HFFc6 (cell line): ENCODE measurements at places on chromosomes 16 and 17.

GRCh38 chr16:68406458-68407152, 41.7 kb downstream of the SMPD3 start:
- peak; percentile 64 for DNase-seq

- DNase-seq: peak; percentile 12
These were observed 134.2 kb downstream of the ABCC1 start for GRCh38 chr16:16083421-16084156.

DNA sequence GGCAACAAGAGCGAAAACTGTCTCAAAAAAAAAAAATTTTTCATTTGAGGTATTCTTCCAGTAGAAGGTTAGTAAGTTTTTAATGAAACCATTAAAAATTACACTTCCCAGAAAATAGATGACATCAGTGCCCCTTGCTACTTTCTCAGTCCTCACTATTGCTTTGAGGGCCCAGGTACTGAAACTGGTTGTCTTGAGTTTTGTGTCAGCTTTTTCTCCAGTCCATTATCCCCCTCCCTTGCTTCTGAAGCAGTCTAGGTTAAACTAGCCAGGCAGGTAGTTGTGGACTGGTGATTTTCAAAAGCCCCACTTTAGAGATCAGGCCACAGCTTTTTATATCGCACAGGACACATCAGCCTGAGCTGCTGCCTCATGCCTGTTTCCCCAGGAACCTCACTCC, 10.9 kb downstream of the SMCR8 start:
- DNase-seq: no peak

DNA sequence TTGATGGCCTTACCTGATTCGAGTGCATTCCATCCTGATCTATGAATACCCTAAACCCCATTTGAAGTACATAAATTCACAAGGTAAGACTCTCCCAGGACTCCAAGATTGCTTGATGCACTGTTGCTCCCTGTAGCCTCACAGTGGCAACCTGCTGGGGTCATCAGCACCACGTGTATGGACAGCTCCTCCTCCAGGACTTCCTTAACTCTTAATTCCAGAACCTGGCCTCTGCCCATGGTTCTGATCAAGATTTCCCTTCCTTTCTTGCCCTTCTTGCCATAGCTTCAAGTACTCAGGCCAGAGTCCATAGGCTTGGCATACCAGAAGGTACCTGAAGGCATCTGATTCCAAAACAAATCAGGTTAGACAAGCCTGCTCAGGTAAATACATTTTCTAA, 34.0 kb upstream of the NLK start:
- peak; percentile 48 for DNase-seq

DNA sequence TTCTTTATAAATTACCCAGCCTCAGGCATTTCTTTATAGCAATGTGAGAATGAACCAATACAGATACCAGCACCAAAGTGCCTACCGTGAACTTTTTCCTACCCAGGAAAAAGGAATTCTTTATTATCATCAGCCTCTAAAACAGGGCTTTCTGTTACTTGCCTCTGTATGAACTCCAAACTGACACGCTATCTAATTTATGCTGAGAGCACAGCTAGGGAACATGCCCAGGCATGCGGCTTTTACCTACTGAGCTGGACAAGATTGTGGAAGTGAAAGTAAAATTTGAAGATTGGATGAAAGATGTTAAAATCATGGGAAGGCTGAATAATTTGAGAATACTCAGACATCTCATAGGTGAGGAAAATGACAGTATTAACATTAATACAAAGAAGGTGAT, 24.4 kb upstream of the ADCY9 start:
- no peak for DNase-seq

DNA sequence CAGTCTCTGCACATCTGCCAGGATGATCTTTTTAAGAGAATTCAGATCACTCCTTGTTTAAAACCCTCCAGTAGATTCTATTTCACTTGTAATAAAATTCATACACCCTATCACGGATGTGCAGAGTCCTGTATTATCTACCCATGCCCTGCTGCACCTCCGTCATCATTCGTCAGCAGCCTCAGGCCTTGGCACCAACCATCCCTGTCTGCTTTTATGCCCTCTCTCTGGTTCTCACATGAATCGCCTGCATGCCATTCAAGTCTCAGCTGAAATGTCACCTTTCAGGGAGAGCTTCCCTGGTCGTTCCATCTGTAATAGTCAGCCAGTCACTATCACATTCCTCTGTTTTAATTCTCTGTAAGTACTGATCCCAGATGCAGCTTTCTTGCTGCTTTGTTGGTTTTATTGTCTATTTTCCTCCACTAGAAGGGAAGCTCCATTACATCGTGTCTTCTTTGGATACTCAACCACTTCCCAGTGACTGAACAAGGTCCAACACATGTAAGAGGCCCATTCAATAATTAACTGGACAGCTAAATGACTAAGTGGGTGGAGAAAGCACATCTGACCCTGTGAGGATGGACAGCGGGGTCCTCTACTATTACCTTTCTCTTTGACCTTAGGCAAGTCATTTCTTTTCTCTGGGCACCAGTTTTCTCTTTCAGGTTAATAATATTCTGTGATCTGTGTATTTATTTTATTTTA, 81.2 kb upstream of the GOT2 start:
- no peak for DNase-seq

- DNase-seq: no peak
These were observed 454.7 kb downstream of the CDH8 start for GRCh38 chr16:61581417-61582046.

- no peak for DNase-seq
These were observed 49.3 kb downstream of the TTC19 start for GRCh38 chr17:16048811-16049449.

DNA sequence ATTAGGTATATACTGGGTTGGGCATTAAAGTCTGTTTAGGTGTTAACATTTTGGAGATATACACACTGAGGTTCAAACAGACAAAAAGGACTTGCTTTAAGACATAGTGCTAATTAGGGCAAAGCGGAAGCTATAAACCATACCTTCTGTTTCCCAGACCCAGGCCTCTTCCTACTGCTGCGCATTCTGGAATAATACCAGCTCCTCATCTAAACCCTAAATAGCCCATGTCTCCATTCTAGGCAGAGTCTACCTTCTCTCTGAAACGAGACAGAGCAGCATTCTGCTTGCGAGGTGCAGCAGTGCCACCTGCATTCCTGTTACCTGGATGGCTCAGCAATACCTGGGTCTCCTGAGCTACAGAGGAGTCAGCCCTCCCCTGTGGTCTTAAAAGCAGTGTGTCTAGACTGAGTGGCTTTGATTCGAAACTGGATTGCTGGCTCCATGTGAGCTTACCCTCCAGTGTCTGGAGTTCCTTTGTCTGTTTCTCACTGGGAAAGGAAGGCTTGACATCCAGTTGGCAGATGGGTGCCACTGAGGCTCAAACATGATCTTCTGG, 6.4 kb downstream of the YPEL2 start:
- DNase-seq: no peak

GRCh38 chr17:14693382-14693781, 392.5 kb downstream of the HS3ST3B1 start:
- DNase-seq: no peak

- DNase-seq: no peak
These were observed 2.5 kb downstream of the CIAPIN1 start for GRCh38 chr16:57444711-57445110.

DNA sequence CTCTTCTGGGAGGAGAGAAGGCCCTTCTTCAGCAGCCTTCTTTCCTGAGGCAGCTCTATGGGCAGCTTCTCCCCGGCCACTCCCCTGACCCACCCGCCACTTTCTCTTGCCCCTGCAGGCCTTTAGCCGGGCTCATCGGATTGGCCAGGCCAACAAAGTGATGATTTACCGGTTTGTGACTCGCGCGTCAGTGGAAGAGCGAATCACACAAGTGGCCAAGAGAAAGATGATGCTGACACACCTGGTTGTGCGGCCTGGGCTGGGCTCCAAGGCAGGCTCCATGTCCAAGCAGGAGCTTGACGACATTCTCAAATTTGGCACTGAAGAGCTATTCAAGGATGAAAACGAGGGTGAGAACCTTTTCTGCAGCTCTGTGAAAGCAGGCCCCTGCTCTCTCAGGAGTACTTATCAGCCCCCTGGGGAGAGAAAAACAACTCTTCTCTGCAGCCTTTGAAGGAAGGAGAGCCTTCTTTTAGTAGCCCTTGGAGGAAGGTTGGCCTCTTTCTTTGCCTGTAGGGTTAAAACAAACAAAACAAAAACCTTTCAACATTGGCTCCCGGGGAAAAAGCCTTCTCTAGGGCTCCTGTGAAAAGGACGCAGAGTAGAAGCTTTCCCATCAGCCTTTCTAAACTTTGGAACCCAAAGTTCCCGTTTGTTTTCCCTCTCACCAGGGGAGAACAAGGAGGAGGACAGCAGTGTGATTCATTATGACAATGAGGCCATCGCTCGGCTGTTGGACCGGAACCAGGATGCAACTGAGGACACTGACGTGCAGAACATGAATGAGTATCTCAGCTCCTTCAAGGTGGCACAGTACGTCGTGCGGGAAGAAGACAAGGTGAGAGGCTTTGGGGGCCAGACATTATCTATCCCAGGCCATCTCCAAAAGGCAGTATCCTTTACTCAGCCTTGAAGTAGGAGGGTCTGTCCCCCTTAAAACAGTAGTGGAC, 12.7 kb downstream of the RNF227 start:
- DNase-seq: no peak

GRCh38 chr17:74532115-74532514, 840 bp upstream of the CD300LB start:
- no peak for DNase-seq

GRCh38 chr17:74603037-74603635, 11.1 kb upstream of the CD300LD start:
- no peak for DNase-seq

DNA sequence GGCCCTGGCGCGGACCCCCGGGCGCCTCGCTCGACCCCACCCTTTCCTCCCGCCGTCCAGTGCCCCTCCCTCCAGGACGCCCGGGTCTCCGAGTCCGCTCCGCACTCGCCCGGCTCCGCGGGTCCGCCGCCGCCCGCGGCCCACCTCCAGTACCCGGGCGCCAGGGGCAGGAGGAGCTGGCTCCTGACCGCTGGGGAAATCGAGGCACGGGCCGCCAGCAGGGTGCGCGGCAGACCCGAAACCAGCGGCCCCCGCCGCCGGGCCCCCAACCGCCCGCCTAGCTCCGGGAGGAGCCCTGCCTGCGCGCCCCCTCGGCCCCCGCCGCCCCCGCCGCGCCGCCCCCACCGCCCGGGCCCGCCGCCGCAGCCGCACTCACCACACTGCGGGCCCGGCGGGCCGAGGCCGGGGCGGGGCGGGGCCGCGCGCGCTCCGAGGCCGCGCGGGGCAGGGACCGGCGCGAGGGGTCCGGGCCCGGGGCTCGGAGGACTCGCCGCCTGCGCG, 333 bp downstream of the MAFG start:
- no peak for DNase-seq

- no peak for DNase-seq
These were observed 37.4 kb downstream of the PSME3IP1 start for GRCh38 chr16:57148481-57148880.

DNA sequence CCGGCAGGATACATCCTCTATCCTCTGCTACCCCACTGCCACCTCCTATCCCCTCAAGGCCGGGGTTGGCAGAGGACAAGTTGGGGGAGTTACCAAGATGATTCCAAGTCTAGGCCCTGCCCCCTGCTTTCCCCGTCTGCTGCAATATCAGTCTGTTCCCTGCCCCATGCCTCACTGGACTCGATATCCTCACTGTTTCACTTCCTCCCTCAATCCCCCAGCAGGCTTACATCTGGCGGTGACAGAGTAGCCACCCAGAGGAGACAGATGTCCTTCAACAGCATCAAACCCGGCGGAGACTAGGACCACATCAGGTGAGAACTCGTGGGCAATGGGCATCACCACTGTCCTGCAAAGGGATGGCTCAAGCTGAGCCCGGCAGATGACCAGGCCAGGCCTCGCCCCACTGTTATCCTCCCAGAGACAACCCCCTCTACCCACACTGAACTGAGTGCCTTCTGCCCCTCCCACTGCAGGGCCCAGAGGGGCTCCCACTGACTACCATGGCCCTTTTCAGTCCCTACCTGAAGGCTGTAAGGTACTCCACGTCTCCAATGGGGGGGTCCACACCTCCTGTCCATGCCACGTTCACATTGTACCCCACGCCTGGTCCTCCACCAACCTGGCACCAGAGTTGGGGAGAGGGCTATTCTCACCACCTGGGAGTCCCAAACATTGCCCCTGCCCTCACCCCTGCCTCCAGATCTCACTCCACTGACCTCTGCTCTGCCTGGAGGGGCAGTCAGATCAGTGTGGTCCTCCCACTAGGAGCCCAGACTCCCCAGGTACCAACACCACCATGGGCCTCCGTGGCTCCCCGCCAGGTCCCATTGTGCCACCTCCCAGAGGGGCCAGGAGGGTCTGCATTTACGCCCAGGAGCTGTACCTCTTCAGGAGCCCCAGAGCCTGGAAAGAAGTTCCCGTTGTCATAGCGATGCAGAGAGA, 9.6 kb downstream of the G6PC3 start:
- DNase-seq: no peak

GRCh38 chr16:4319454-4320421, 3.9 kb downstream of the GLIS2 start:
- no peak for DNase-seq

DNA sequence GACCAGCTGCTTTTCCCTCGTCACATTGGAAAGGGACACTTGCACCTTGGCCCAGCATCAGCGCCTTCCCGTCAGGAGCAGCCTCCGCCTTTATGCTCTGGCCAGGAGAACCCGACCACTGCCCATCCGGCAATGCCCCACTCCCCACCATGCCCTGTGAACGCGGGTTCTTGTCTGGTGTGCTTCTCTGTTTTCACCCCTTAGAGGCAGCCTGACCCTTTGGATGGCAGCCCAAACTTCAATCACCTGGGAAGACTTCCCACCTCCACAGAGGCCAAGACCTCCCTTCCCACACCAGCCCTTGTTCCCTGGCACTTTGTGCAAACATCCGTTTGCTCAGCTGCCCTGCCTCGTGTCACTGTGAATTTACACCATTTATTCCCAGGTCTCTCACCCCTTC, 87.0 kb downstream of the DNAH17 start:
- DNase-seq: no peak

GRCh38 chr17:78935419-78936323, 10.5 kb upstream of the TIMP2 start:
- peak; percentile 98 for DNase-seq

DNA sequence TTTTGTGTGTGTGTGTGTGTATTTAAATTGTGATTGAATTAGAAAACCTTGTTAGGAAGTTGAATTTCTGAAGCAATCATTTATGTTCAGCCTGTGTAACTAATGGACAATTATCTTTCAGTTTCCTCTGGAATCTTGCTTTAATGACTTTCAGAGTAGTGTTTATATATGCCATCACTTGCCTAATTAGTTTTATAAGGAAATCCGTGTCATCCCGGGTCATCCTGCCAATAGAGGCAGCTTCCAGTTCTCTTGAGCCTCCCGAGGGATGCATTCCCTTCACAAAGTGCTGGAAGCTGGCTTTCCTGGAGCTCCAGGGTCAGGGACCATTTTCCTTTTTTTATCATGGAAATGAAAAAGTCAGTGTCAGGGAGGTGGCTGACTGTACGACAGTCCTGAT, 42.9 kb downstream of the PRKCA start:
- no peak for DNase-seq

DNA sequence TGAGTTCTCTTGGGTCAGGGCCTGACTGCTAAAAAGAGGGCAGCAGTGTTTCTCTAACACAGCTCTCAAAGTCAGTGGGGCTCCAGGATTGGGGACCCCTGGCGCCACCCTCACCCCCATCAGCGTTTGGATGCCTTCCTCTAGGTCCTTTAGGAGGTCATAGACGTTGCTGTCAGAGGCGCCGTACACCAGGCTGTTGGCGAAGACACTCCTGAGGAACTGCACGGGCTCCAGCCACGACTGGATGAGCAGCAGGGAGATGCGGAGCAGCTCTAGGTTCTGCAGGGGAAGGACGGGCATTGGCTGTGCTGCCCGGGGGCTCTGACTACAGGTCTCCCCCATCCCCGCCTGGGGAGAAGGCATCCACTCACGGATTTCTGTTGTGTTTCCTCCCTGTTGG, 993 bp downstream of the GH1 start:
- no peak for DNase-seq

GRCh38 chr17:29582254-29582765, 7.1 kb downstream of the GIT1 start:
- no peak for DNase-seq
